ENCODE measurements at places on chromosomes 1 and 21.

- DNase-seq, result no peak
Measured at GRCh38 chr1:85047472-85048295, 616 bp downstream of the MCOLN3 start.

DNA sequence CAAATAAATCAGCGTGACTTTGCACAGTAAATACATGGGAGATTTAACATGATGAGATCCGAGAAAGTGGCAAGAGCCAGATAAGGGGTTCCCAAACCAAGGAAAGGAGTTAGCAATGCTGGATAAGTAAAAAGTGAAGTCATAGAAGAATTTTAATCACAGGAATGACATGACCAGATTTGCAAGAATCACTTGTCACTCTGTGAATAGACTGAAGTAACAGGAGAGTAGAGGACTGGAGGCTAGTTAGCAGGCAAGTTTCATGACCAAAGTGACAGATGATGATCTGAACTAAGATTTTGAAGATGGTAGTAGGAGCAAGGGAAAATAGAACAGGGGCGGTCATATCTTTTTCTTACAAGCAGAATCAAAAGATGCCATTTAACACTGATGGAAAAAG, 8.4 kb downstream of the CFH start:
- DNase-seq, result no peak

- no peak for DNase-seq
Measured at GRCh38 chr1:89701746-89702241, 68.9 kb downstream of the LRRC8C start.

DNA sequence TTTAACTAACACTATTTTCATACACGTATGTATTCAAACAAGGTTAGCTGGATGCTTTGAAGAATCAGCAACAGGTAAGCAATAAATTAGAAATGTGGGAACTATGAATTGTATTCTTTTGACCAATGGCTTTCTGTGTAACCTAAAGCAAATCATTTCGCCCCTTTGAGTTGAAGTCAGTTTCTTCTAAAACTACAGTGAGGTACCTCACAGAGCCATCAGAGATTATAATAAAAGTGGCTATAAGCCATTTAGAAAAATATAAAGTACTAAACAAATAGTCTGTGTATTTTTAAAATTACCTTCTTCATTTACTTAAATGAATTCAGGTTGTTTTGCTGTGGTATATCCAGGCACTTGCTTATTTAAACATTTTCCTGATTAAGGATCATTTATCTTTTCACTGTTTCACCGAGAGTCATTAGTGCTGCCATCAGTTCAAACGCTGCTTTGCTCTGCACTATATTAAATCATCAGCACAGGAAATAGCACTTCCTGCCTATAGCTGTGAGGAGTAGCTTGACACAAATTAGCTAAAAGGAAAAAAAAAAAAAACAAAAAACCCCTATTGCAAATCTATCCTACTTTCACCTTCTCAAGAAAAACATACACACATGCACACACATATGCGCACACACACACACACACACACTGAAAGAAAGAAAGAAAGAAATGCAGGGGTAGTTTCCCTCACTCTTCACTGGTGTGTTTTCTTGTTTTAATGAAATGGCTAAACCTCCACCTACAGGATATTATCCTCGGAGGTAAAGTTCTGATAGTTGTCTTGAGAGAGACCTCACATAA, 39.8 kb upstream of the C1orf105 start:
- no peak for DNase-seq

GRCh38 chr1:242211254-242212022, 212.5 kb upstream of the MAP1LC3C start:
- DNase-seq, result no peak

- DNase-seq, result no peak
Measured at GRCh38 chr1:84871181-84871580, 21.8 kb downstream of the LPAR3 start.
